ENCODE measurements at places on chromosomes 12 and 14.
A peak's percentile ranks its signal among the peaks of the same experiment; 100 is the strongest.

- no peak for DNase-seq
Measured at GRCh38 chr12:83196694-83197350, 510.1 kb downstream of the TMTC2 start.

- no peak for DNase-seq
Measured at GRCh38 chr12:57609101-57609780, 2.0 kb upstream of the ARHGEF25 start.

DNA sequence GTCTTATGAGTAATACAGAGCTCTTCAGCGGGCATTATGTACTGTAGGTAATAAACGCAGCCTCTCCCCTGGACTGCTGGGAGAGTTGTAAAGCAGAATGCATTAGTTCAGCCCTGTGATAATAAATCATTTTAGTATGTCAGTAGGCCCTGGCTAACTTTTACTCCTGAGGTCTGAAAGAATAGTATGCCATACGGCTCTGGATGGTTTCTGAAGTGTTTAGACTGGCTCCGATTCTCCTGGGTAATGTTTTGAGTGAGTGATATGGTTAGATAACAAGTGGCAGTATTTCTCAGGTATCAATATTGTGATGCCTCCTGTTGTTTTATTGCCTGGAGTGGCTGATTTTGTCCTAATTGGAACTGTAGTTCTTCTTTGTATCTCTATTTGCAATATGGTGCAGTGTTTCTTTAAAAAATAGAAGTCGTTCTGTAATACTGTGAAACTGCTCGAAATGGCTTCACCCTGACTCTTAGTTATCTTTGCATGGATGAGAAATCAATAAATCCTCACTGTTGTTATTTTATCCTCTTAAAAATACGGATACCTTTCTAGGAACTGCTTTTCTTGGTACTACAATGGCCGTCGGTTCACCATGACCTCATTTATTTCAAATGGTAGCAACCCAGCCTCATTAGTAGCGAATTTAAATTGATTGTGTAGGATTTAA, 100.2 kb downstream of the PDZRN4 start:
- no peak for DNase-seq

GRCh38 chr14:96592591-96593386, 90.6 kb downstream of the PAPOLA start:
- DNase-seq, result peak; percentile 3

DNA sequence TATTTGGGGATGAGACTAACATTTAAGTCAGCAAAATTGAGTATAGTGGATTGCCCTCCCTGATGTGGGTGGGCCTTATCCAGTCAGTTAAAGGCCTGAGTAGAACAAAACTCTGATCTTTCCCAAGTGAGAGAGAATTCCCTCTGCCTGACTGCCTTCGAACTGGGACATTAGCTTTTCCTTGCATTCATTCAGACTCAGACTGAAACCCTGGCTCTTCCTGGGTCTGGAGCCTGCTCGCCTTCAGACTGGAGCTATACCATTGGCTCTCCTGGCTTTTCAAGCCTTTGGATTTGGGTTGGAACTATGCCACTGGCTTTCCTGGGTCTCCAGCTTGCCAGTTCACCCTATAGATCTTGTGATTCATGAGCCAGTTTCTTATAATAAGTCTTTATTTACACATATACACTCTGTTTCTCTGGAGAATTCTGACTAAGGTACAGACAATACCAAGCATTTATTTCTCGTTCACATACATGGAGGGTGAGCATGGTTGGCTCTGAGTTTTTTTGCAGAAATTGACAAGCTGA, 296.5 kb downstream of the ERC1 start:
- DNase-seq, result no peak

- DNase-seq, result no peak
Measured at GRCh38 chr14:85536833-85537190, 6.9 kb downstream of the FLRT2 start.

- no peak for DNase-seq
Measured at GRCh38 chr12:15044471-15044870, 71.6 kb downstream of the PDE6H start.

- no peak for DNase-seq
Measured at GRCh38 chr12:131153016-131153415, 199.3 kb downstream of the ADGRD1 start.

GRCh38 chr12:23534196-23534595, 415.3 kb downstream of the SOX5 start:
- DNase-seq, result no peak

GRCh38 chr14:49754570-49755097, 13.3 kb upstream of the KLHDC2 start:
- DNase-seq, result no peak

- DNase-seq, result no peak
Measured at GRCh38 chr14:39383026-39383660, 49.1 kb downstream of the FBXO33 start.

DNA sequence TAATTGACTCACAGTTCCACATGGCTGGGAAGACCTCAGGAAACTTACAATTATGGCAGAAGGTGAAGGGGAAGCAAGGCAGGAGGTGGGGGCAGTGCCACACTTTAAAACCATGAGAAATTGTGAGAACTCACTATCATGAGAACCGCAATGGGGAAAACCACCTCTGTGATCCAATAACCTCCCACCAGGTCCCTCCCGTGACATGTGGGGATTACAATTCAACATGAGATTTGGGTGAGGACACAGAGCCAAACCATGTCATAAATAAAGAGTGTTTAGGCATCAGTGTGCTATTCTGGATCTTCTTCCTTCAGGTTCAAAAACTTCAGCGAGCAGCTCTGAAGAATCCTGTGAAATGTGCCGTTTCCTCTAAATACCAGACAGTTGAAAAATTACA, 9.7 kb downstream of the DDX47 start:
- no peak for DNase-seq

GRCh38 chr12:56126732-56127239, 1.3 kb upstream of the ESYT1 start:
- DNase-seq, result no peak

DNA sequence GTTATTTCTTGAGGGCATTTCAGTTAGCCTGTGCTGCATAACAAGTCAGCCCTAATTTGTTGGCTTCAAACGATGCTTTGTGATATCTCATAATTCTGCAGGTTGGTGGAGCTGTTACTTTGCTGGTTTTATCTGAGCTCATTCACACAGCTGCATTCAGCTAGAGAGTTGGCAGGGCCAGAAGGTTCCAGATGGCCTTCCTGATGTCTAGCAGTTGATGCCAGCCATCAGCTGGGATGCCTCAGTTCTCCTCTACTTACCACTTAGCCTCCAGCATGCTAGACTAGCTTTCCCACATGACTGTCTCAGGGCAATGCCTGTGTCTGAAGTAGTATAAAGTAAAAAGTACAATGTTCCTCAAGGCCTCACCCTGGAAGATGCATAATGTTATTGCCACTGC, 130.6 kb downstream of the SLC35F4 start:
- DNase-seq, result no peak

GRCh38 chr14:25118671-25119070, 68.7 kb upstream of the STXBP6 start:
- no peak for DNase-seq

- no peak for DNase-seq
Measured at GRCh38 chr12:124804011-124804621, 59.5 kb downstream of the SCARB1 start.

- no peak for DNase-seq
Measured at GRCh38 chr14:64817631-64818030, 62.1 kb downstream of the SPTB start.

DNA sequence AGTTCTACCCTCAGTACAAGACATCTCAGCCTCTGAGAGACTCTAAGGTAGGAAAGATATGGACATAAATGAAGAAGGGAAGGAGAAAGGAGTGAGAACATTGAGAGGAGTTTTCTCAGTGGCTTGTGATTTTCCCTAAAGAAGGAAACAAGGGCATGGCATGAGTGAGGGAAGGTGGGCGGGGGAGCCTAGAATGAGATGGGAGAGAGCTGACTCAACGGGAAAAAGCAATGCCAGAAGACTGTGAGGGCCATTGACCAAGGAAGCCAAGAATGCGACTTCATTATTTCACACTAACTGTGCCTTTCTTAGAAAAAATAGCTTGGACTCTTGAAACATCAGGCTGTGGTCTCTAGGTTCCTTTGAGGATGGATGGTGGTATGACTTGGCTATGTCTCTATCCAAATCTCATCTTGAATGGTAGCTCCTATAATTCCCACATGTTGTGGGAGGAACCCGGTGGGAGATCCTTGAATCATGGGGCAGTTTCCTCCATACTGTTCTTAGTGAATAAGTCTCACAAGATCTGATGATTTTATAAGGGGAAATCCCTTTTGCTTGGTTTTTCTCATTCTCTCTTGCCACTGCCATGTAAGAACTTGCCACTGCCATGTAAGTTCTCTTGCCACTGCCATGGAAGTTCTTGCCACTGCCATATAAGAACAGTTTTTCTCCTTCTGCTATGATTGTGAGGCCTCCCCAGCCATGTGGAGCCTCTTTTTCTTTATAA, 279.6 kb downstream of the NUAK1 start:
- DNase-seq, result no peak

GRCh38 chr12:29671742-29672141, 112.0 kb downstream of the TMTC1 start:
- no peak for DNase-seq

GRCh38 chr12:92199819-92200576, 54.4 kb upstream of the BTG1 start:
- DNase-seq, result no peak

Data from stimulated activated CD8-positive, alpha-beta memory T cell treated with anti-CD3 and anti-CD28 coated beads, Interleukin-2, amount 100 ng/mL, for 1 hour (primary cell).